ENCODE measurements at places on chromosomes 7 and 10. TPM values are rescaled to one million over a fixed set of nuclear protein-coding genes. Genes with fewer than 3 reads are reported as not detected.

- peak; percentile 31 for DNase-seq
Measured at GRCh38 chr7:82760831-82761230, 317.3 kb upstream of the CACNA2D1 start.

DNA sequence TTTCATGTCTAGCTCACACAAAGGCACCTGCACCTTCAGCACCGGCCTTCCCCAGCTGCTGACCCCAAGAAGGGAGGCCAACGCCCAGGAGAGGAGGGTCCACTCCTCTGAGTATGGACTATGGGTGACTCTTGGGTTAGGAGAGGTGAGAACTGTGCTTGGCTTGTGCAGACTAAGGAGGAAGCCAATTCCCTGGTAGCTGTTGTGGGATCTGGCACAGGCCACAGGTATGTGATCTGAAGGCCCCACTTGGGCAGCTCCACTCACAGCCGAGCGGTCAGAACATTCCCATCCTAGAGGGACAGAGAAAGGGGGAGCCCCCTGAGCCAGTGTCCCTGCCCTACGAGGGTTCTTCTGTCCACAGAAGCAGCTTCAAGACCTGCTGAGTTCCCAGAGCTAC, 52.8 kb upstream of the FIGNL1 start:
- DNase-seq: peak; percentile 7

- peak; percentile 57 for DNase-seq
Measured at GRCh38 chr7:39688611-39689480, 65.5 kb downstream of the RALA start.

GRCh38 chr7:34317039-34317438, 341.0 kb upstream of the NPSR1 start:
- no peak for DNase-seq

- peak; percentile 35 for DNase-seq
Measured at GRCh38 chr7:81776161-81776560, 6.3 kb upstream of the HGF start.

DNA sequence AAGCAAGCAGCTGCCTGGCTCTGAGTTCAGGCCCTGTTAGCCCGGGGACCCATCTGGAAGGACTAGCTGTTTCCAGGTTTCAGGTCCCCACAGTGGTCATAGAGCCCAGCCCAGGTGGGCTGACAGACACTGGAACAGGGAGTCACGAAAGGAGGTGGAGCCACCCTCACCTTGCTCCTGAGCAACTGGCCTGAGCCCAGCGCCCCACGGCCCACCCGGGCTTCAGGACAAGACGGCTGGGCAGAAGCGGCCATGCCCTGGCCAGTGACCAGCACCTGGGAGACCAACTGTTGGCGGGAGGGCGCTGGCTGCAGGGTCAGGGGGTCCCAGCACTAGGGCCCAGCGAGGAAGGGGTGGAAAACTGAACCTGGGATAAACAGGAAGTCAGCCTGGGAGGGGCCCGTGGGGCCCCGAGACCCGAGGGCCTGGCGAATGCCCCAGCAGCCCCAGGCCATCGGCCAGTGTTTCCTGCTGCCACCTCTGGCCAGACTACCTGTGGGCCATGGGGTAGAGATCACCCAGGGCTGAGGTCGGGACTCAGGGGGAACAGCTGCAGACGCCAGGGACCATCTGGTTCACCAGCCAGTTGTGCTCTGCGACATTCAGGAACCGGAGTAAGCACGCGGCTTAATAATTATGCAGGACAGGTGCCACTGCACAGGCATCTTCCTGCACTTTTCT, 282.1 kb upstream of the PPP2R2D start:
- no peak for DNase-seq

DNA sequence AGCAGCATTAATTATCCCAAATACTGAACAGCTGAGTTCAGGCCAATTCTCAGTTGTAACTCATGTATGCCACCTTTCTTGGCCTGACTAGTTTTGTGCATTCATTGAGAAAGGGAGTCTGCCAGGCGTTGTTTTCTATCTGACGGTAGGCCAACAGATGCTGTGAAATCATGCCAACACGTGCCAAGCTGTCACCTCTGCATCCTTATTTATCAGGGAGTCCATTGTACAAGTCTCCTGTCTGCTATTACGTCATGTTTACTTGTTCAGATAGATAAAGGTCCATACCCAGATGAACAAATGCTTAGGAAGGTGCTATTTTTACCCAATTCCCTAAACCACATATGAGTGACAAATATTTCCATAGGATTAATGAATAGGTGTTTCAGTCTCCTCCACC, 127.2 kb upstream of the CDK6 start:
- DNase-seq: no peak

GRCh38 chr10:63209705-63210104, 76.6 kb downstream of the NRBF2 start:
- DNase-seq: no peak

GRCh38 chr7:132806834-132807233, 230.6 kb upstream of the PLXNA4 start:
- no peak for DNase-seq

DNA sequence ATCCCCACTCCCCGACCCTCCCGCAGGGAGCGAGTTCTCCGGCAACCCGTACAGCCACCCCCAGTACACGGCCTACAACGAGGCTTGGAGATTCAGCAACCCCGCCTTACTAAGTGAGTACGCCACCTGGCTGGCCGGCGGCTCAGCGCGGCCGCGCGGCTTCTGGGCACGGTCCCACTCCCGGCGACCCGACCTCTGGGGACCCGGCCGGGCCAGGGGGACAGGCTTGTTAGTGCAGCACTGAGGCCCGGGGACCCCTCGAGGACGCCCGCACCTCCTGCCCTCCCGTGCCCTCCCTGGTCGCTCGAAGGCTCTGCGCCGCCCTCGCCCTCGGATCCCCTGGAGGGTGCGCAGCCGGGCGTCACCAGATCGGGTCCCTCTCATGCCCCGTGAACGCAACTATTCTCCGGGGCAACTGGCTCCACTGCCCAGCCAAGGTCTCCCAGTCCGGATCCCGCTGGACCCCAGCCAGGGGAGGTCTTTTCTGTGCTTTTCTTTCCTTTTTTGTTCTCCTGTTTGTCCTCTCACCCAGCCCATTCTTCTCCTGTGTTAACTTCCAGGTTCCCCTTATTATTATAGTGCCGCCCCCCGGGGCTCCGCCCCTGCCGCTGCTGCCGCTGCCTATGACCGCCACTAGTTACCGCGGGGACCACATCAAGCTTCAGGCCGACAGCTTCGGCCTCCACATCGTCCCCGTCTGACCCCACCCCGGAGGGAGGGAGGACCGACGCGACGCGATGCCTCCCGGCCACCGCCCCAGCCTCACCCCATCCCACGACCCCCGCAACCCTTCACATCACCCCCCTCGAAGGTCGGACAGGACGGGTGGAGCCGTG, 81.8 kb downstream of the PAX2 start:
- no peak for DNase-seq

GRCh38 chr7:79282070-79282694, 171.3 kb downstream of the MAGI2 start:
- peak; percentile 59 for DNase-seq

DNA sequence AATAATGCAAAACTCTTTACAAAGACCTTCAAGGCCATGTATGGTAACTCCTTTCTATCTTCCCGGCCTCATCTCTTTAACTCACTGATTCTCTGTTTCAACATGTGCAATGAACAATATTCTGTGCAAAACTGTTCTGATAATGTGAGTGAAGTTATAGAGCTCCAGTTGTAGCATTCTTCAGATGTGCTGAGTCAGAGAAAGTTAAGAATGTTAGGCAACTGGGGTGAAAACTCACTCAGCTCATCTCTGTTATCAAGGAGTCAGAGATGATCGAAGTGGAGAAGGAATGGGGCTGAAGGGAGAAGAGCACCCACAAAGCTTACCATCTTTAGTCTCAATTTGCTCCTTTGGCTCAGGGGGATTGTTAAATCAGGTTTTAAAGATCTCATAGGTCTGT, 344.7 kb upstream of the NPSR1 start:
- DNase-seq: no peak

GRCh38 chr7:115731796-115732471, 298.6 kb downstream of the TFEC start:
- no peak for DNase-seq

- DNase-seq: no peak
Measured at GRCh38 chr7:127888411-127888810, 142.8 kb downstream of the LRRC4 start.

GRCh38 chr7:43104874-43105520, 7.5 kb upstream of the HECW1 start:
- no peak for DNase-seq

- peak; percentile 83 for DNase-seq
Measured at GRCh38 chr7:157570531-157571200, 233.9 kb downstream of the DNAJB6 start.

GRCh38 chr7:98795741-98796493, 73.9 kb downstream of the TMEM130 start:
- DNase-seq: no peak

GRCh38 chr7:2517026-2517425, 2.5 kb upstream of the LFNG start:
- peak; percentile 96 for DNase-seq

DNA sequence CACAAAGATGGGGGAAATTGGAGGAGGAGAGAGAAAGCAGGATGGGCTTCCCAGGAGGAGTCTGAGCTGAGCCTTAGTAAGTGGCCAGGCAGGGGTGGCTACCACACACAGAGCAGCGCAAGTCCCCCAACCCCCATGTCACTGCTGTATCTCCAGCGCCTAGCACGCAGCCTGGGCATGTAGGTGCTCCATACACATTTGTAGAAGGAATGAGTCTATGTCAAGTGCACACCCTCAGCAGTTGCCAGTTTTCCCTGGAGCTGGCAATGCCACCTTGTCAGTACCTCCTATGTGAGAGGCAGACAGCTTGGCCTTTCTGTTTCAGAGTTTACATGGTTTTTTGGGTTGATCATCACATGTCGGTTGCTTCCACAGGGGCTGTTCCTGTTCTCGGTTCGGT, 116.1 kb downstream of the CLEC2L start:
- DNase-seq: no peak

GRCh38 chr10:122084286-122085041, 95.5 kb downstream of the TACC2 start:
- DNase-seq: no peak

GRCh38 chr7:69736126-69736810, 138.0 kb downstream of the AUTS2 start:
- no peak for DNase-seq

- no peak for DNase-seq
Measured at GRCh38 chr7:47354831-47355541, 226.9 kb downstream of the TNS3 start.

MARCHF5 gene
- 48.2 TPM for total RNA-seq

CCNY gene
- 89.4 TPM for total RNA-seq

WDR37 gene
- 20.9 TPM for total RNA-seq

ADARB2 gene
- 0.18 TPM for total RNA-seq

VGF gene
- 40.5 TPM for total RNA-seq

MRPS33 gene
- 53.8 TPM for total RNA-seq

SYT15B gene
- total RNA-seq: 1.5 TPM
